AG10803 (cell line): ENCODE measurements at places on chromosomes 16 and 17.

DNA sequence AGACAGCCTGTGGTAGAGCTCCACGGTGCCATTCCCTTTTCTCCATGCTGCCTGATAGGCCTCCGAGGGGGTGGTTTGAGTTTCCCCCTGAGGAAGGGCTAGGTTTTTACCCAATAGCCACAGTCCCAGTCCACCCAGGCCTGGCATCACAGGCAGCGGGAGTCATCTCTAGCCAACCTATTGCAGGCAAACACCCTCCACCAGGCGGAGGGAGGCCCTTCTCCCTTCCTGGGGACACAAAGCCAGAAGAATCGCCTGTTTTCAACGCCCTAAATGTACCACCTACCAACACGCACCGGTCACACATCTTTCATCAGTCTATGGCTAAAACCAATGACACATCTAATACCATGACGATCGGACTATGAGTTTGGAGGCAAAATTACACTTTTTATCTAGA, 7.4 kb downstream of the CSNK1D start:
- DNase-seq = no peak

- DNase-seq = no peak
These were observed 88.6 kb downstream of the BRIP1 start for GRCh38 chr17:61774724-61775123.

DNA sequence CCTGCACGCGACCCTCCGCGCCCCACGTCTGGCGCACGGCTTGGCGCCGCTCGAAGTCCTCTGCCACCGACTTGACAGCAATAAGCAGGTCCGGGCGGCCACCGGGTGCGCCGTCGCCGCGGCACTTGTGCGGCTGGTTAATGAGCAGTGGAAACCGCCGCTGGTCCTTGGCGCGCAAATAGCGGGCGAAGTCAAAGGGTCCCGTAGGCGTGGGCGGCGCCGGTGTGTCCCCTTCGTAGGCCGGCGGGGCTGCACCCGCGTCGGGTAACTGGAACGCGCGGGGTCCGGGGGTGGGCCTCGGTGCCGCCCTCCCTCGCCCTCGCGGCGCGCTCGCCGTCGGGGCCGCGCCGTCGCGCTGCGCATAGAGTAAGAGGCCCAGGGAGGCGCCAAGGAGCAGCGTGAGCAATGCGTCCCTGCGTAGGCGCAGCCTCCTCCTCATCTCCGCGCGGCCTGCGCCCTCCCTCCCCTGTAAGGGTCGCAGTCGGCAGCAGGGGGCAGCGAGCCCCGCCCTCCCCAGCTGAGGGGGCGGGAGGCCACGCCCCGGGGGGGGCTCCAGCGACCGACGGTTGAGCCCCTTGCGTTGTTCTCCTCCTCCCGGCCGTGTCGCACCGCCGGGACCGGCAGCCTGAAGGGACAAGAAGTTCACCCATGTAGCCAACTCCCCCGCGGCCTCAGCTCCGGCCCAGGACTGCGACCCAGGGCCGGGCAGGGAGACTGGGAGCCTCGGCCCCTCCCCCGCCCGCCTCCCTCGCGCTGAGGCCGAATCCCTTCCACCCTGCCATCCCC, 558 bp downstream of the B3GNT9 start:
- peak; percentile 67 for DNase-seq

DNA sequence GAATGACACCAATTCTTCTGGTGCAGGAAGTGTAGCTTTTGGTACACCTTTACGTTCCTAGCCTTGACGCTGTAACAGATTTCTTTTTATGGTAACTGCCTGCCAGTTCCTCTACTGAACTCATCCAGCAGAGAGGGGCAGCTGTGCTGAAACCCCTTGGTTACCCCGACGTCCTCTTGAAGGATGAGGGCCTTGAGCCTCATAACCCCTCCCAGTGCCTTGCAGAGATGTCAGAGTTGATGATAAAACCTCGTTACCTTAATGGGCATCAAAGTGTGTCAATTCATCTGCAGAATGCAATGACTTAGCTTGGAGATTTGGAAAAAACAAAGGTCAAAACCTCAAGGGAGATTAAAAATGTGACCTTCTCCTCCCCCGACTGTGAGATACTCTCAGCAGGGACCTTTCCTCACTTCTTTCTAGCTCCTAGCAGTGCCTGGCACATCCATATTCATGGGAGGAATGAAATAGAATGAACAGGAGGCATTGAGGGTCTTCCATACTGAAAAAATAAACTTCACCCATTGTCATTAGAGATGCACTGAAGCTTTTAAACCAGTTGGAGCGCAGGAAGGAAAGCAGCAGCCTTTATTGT, 69.2 kb downstream of the SDR42E1 start:
- no peak for DNase-seq

GRCh38 chr17:51914577-51914976, 243.9 kb downstream of the CA10 start:
- no peak for DNase-seq

- DNase-seq = peak; percentile 43
These were observed 67.1 kb downstream of the MGAT5B start for GRCh38 chr17:76935331-76935730.

- DNase-seq = peak; percentile 24
These were observed 9.4 kb downstream of the KIAA0513 start for GRCh38 chr16:85037050-85037410.

DNA sequence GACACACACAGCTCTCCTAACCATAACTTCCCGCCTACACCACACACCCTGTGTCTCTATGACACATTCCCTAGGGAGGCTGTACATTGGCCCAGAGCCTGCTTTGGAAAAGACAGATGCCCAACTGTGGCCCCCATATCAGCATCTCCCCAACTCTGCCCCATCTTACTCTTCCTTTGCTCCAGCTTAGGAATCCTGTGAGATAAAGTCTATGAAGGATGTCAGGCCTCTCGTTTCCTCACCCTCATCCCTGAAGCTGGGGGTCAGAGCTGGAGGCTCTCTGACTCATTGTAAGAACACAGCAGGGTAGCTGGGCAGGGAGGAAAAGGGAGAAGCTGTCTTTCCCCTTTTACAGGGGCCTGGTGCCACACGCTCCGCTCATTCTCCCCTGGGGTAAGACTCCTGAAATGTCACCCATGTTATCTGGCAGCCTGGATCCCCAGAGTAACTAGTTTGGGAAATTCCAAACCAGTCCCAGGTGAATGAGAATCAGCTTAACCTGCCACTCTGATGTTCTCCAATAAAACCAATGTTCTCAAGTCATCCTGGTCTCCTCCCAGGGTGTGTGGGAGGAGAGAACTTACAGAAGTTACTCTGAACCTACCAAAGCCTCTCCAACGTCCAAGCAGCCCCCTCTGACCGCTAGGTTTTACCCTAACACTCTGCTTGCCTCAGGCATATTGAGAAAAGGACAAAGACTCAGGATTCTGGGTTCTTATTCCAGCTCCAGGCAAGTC, 2.8 kb downstream of the RAPGEFL1 start:
- DNase-seq = peak; percentile 38

DNA sequence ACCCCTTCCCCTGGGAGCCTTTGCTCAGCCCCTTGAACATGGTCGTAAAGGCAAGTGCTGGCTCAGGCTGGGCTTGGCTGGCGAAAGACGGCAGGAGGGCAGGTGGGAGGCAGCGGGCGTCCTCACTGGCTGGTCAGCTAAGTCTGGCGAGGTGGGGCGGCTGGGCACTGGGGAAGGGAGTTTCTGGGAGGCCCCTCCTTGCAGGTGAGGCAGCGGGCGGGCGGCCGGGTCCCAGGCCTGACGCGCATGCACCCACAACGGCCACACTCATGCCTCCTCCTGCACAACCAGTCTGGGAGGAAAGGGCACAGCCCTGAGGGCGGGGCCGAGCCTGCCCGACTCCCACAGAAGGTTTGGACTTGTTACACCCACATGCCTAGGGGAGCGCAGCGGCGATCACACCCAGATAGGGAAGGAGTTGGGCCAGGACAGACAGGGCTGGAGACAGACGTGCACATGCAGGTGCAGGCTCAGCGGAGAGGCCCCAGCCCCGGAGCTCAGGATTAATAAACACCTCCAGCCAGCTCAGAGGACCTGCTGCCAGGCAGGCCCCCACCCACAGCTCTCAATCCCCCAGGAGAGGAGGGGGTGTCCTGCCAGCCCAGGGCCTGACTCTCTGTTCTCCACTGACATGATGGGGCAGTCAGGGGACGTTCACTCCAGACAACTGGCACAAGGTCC, at the start of gene EVPL:
EVPL (minus strand) TSS at position 148 of the 681 bp plus-strand sequence; CDS start at position 40, 108 bp downstream.
- DNase-seq = no peak

DNA sequence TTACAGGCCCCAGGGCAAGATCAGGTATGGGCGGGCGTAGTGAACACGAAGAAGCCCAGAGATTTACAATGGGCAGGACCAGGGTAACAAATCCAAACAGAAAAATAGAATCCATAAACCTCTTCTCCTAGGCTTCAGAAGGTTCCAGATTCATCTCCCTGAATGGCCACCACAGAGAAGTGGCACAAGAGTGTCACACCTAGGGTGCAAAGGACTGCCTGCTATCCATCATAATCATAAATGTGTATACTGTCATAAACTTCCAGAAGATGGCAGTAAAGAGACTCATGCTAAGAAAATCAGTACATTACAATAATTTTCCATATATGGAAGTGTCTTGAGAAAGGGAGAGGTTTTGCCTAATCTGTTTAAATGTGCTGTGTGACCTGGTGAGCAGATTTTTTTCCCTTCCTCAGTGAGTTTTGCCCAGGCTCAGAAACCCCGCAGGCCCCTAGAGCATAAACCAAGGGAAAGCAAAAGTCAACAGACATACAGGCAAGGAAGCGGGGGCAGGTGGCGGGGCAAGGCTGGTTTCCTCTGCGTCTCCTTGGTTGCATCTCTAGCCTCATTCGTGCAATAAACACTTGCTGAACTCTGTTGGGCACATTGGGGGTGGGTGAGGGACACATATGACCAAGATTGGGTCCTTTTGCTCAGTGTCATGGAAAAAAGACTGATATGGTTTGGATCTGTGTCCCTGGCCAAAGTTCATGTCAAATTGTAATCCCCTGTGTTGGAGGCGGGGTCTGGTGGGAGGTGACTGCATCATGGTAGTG, 92.0 kb upstream of the CDH5 start:
- DNase-seq = peak; percentile 38

- DNase-seq = no peak
These were observed 922.8 kb upstream of the EEF2KMT start for GRCh38 chr16:6020162-6020985.

- DNase-seq = no peak
These were observed 2.2 kb downstream of the RAB26 start for GRCh38 chr16:2150418-2151187.

DNA sequence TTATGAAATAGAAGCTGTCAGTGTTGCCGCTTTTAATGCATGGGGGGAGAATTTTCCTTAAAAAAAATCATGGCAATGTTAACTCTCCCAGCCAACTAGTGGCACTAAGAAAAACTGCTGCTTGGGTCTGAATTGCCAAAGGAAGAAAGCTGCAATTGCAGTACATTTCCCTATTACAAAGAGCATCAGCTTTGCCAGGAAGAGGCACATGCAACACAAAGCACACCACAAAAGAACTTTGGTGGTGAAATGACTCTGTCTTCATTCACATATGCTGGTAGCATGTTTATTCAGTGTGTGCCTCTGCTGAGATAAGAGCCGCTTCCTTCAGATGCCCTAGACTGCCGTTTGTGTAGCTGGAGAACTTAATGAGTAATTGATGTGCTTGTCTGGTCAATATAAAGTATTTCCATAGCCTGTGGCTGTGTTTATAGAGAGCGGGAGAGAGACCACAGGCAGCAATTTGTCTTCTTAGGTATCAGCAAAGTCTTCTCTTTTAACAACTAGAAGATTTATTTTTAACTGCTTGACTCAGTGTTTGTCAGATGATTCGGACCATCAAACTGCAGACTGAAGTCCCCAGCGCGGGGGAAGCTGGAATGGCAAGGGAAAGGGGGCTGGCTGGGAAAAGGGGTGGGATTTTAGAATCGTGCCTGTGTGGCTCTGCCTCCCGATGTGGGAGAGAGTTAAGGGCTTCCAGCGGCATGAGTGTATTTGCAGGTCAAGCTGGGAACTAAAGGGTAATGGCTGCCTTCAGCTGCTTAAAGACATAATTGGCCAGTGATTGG, 115.1 kb downstream of the MRTFB start:
- peak; percentile 83 for DNase-seq

DNA sequence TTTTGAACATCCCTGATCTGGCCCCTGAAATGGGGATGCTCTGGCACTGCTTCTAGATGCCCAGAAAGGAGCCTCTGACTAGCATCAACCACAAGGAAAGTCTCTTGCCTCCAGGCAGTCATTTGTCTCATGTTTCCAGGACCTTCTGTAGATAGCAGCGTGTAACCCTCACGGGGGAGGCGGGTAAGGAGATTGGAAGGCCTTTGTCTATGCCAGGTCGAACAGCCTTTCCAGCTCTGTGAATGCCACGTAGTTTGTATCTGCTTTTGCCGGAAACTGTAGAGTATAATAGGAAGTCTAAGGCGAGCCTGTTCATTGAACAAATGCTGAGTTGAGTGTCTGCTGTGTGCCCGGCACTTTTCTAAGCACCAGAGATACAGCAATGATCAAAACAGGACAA, 43.9 kb upstream of the AQP8 start:
- no peak for DNase-seq

- DNase-seq = peak; percentile 64
These were observed 26.5 kb downstream of the YPEL2 start for GRCh38 chr17:59357929-59358328.

- DNase-seq = peak; percentile 73
These were observed 263.8 kb downstream of the HS3ST3A1 start for GRCh38 chr17:13337864-13338371.

DNA sequence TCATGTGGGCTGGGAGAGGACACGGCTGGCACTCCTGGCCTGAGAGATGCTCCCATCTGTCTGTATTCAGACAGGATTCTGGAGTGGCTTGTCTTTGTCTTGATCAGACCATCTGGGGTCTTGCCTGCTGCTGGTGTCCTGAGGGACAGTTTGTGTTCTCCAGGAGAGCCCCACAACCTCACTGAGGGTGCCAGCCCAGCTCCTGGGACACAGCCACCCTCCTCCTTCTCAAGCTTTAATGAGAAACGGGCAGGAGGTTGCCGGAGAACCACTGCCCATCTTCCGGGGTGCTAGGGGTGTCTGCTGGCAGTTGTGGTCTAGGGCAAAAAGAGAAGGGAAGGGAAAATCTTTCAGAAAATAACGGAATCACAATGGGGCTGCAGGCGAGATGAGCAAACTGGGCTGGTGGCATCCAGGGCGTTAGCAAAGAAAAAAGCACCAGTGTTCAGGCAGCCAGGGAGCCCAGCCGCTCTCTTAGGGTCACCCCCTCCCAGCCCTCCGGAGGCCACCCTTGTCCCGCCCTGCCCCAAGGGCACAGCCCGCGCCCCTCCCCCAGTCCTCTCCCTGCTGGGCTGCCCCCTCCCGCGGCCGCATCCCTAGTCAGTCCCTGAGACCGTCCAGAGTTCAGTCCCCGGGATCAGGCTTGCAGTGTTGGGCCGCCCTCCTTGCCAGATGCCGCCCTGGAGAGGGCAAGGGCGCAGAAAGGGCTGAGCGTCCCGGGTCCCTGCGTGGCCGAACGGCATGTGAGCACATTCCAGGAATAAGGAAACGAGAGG, 824.7 kb downstream of the KCNJ18 start:
- DNase-seq = no peak

GRCh38 chr17:32445074-32445415, 735 bp downstream of the PSMD11 start:
- peak; percentile 62 for DNase-seq

- DNase-seq = peak; percentile 84
These were observed 63.6 kb downstream of the SMG6 start for GRCh38 chr17:2239882-2240430.
